Esophagus muscularis mucosa (tissue), 4 donors: ENCODE measurements at places on chromosomes 13 and 19. TPM values are rescaled to one million over a fixed set of nuclear protein-coding genes. Genes with fewer than 3 reads are reported as not detected.

LIM2 gene
- total RNA-seq = not detected

SIGLEC12 gene
- total RNA-seq = not detected

THSD1 gene
- 5.4 TPM for total RNA-seq

FGF9 gene
- total RNA-seq = 1.7 TPM

KLK1 gene
- total RNA-seq = not detected

CILP2 gene
- 0.13 TPM for total RNA-seq

NAPSA gene
- total RNA-seq = 0.17 TPM

KLK4 gene
- not detected for total RNA-seq

KLK2 gene
- total RNA-seq = not detected

CABP5 gene
- not detected for total RNA-seq

GRCh38 chr13:47639738-47640447 lies 361.2 kb downstream of the SUCLA2 start:
- no peak for DNase-seq

DNA sequence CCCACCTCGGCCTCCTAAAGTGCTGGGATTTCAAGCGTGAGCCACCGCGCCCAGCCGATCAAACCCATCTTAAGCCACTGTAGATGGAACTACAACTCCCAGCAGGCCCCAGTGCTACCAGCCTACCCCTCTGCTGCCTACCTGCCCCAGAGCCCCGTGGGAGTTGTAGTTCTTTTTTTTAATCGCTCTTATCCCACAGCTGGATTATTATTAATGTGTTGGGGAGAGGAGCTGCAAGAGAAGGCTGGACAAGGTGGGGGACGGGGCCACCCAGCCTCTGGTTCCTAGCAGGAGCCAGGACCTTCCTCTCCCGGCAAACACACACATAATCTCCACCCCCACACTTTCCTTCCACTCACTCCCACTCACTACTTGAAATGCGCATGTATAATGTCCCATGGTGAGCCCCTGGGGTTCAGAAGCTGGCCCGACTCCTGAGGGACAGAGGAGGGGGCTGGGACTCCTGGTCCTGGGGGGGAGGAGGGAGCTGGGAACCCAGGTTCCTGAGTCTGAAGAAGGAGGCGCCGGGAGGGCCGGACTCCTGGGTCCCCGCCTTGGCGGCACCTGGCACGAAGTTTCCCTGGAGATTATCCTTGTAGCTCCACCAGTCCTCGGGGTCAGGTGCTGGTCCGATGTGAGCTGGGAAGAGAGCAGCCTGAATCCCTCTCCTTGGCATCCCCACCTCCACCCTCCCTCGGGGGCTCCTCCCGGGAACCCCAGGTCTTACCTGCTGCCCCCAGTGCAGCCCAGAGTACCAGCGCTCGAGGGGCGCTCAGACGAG lies 958 bp downstream of the CA11 start:
- no peak for DNase-seq

GRCh38 chr19:48673436-48674100 lies 751 bp upstream of the NTN5 start:
- DNase-seq = no peak

GRCh38 chr13:109700176-109700575 lies 86.2 kb downstream of the IRS2 start:
- no peak for DNase-seq

GRCh38 chr13:69287050-69287698 lies 820.5 kb upstream of the ATXN8OS start:
- no peak for DNase-seq

- no peak for DNase-seq
These were observed 269.5 kb downstream of the PCDH20 start for GRCh38 chr13:61146158-61146557.

DNA sequence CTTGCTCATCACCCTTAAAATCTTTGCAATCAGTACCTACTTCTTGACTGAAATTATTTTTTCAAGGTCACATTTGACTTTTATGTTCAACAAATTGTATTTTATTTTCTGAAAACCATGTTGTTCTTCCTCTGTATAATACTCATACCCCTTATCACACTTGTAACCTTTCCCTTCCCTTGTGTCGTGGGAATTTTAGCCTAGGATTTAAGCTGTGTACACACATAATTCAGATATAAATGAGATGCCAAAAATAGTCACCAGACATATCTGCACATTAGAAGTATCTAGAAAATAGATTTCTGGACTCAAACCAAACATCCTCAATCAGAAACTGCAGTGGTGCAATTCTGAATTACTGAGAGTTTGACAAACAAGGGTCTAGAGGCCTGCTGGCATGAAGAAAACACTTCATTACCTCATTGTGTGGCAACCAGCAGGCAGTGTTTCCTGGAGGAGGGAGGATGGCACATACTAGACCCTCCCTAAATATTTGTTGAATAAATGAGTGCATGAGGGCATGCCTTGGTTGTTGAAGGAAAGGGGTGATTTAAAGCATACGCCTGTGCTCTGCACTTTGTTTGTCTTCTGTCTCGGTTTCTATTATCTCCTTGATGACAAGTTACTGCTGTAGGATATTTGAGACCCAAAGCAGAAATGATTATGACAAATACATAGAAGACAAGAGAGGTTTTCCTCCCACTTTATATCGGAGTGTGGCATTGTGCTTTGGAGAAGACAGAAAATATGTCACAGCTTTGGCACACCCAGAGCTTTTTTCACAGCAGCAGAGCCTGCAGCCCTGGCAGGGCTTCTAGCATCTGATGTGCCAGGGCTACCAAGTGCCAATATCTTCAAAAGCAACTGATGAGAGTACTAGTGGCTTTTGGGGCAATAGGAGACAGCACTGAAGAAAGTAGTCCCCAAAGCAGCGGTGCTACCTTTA lies 881.1 kb downstream of the PCDH9 start:
- DNase-seq = no peak

GRCh38 chr19:9538183-9539058 lies at the start of gene ZNF426:
ZNF426 (minus strand) TSS chr19:9538645; CDS start chr19:9536232, 2,413 bp downstream.
- peak; percentile 94 for DNase-seq

DNA sequence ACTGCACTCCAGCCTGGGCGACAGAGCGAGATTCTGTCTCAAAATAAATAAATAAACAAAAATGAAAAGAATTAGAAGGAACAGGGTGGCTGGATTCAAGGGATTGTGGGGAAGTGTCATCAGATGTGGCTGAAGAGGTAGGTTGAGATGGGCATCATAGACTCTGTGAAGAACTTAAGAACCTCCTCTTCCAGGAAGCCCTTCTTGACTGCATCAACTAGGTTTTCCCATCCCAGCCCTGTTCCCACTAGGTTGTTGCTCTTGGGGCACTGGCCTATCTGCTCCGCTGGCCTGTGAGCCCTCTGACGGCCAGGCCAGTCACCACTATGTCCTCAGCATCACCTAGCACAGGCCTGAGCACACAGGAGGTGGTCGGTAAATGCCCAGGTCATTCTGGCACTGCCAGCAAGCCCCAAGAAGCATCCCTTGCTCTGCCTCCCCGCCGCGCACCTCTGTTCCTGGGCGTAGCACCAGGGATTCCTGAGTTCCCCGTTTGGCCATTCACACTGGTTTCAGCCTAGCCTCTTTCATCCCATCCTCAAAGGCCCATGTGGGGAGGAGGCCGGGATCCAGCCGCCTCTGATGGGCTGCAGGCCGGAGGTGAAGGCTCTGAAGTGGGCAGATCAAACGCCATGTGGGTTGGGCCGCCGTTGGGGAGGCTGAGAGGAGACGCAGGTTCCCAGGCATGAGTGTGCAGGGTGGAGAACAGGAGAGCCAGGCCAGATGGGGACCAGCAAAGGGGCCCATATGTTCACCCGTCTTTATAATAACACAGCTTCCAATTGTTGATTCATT lies 27.6 kb upstream of the SLC1A5 start:
- DNase-seq = no peak

DNA sequence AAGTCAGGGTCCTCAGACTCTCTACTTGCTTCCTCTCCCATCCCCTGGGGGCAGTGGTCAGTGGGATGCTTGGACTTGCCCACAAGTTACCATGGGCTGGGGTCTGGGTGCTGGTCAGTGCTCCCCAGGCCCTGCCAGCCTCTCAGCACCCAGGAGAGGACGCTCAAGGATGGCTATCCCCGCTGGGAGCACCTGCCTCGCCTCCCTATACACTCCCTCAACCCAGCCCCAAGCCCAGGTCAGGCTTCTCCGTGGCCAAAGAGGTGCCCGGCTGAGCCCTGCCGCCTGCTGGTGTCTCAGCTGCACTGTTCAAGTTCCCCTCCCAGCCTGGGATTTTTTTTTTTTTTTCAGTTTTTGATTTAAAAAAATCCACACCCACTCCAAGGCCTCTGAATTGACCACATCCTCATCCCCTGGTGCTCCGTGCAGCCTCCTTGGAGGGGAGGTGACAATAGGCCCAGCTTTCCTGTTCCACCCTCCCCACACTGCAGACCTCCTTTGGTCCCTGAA lies 10.8 kb downstream of the F2RL3 start:
- no peak for DNase-seq

DNA sequence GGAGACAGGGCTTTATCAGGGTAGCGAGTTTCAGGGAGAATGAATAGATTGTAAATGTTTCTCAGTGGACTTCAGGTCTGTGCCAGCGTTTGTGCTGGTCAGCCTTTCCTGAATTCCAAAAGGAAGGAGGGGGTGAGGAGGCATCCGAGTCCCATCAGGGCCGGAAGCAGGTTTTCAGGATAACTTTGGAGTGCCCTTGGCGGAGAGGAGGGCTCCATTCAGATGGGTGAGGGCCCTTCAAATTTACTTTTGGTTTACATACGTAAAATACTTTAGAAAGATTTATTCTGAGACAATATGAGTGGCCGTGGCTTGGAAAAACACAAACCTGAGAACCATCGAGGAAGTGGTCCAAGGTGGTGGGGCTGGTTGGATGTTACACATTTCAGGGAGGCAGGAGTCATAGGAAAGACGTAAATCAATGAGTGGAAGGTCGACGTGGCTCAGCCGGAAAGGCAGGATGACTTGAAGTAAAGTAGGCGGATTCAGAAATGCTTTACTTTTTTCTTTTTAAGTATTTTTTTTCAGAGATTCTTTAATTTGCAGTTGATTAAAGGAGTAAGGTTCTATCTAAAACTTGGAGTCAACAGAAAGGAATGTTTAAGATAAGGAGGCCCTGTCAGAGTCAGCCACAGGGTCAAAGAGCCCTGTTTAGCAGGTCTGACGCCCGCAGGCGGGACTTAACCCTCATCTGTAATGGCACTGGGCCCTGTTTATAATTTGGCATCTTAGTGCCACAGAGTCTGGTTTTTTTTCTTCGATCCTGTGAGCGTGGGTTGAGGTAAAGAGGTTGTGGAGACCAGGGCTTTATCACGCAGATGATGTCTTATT lies 32.8 kb downstream of the ATP11A start:
- DNase-seq = no peak

- DNase-seq = no peak
These were observed 550 bp downstream of the ZNF383 start for GRCh38 chr19:37218592-37218935.

DNA sequence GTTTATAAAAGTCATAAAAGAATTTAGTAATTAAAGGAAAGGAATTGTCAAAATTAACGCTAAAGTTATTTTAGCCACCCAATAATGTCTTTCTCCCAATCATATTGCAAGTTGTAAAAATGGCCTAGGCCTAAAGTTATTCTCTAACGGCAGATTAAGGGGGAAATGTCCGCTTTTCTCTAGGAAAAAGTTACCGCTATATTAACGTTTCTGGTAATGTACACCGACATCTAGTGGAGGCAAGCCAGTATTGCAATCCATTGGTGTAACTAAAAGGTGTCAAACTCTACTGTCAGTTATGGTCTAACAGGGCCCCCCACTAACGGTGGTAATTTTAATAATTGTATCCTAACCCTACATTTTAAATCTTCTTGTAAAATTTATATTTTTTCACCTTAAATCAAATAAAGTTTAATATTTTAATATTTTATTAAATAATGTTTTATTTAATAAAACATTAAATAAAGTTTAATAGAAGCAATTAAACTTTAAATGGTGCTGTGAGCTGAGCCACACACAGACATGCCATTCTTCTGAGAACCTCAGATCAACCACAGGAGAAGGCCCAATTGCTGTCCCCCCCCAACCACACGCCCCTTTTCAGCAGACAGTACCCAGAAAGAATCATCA lies 35.9 kb upstream of the ZSCAN5A start:
- no peak for DNase-seq

DNA sequence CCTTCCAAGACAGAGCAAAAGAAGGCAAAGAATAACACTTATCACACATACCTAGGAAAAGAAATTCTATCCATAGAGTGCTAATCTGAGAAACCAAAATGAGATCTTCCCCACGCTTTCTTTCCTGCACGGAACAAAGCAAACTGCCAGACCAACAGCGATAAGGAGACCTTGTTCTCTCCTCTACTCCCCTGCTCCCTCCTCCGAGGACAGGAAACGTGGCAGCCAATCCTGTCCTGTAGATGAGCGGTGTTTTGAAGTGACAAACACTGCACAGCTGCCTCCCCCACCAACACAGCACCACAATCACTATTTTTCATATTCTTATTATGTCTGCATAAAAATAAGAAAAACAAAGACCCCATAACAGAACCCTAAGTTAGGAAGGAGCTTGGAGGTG lies 113.9 kb upstream of the IRS2 start:
- no peak for DNase-seq

- no peak for DNase-seq
These were observed at the start of gene HIF3A for GRCh38 chr19:46296722-46297461. HIF3A (plus strand) TSS chr19:46297042; CDS start chr19:46297077, 35 bp downstream.

GRCh38 chr19:53942001-53942786 lies 20.5 kb upstream of the CACNG8 start:
- DNase-seq = no peak

GRCh38 chr13:43767341-43767931 lies 19.3 kb downstream of the ENOX1 start:
- DNase-seq = no peak

- no peak for DNase-seq
These were observed 7.9 kb downstream of the PIP5K1C start for GRCh38 chr19:3692141-3693024.

DNA sequence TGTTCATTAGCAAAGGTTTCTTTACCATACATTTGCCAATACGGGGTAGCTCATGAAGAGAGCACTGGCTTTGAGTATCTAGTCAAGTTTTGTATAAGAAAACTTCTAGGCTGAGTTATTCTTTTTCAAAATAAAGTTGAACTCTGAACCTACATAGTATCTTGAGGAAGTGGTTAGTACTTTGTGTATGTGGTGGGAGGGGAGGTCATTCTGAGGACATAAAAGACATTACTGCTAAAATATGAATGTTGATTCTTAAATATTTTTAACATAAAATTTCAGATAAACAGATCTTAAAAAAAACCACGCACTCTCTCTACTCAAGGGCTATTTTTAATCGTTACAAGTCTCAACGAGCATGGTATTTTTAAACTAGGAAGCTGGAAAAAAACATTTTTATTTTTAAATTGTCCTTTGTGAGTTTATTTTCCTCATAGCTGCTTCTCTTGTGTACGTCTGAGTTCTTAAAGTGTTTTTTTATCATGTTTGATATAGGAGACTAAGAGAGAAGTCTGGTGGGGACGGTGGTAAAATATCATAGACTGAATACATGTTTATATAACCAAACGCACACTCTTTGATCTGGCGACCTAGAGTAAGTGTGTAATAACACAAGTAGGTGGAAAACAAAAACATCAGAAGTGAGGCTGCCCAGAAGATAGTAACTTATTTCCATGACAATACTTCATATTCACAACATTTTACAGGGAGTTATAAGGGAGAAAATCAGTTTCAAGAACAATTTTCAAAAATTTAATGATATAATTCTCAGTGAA lies 118.0 kb upstream of the POSTN start:
- DNase-seq = no peak

DNA sequence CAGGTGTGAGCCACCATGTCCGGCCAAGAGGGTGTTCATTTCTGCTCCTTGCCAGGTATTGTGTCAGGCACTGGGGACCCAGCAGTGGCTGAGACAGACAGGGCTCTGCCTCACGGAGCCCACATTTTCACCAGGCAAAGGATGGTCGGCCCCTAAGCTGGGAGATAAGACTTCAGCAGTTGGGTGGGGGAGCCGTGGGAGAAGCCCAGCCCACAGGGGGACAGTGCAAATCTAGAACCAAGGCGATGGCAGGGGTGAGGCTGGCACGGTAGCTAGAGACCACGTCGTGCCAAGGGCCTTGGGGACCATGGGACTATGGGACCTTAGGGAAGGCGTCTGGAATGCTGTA lies 8.3 kb downstream of the LSR start:
- no peak for DNase-seq
